ENCODE measurements at places on chromosomes 1 and 21. TPM values are rescaled to one million over a fixed set of nuclear protein-coding genes. Genes with fewer than 3 reads are reported as not detected.

Gene LORICRIN
- not detected for total RNA-seq

DNA sequence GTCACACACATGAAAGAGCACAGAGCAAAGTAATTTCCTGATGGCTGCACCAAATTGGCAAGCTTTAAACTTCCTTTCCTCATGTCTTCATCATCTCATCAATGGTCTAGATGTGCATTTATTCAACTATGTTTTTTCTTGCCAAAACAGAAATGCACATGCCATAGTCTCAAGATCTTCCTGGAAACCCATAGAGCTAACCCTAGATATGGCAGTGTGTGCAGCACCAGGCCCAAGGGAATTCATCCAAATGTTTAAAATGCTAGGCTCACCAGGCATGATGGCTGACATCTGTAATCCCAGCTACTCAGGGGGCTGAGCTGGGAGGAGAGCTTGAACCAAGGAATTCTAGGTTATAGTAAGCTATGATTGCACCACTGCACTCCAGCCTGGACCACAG lies 31.2 kb upstream of the PALMD start:
- no peak for DNase-seq

DNA sequence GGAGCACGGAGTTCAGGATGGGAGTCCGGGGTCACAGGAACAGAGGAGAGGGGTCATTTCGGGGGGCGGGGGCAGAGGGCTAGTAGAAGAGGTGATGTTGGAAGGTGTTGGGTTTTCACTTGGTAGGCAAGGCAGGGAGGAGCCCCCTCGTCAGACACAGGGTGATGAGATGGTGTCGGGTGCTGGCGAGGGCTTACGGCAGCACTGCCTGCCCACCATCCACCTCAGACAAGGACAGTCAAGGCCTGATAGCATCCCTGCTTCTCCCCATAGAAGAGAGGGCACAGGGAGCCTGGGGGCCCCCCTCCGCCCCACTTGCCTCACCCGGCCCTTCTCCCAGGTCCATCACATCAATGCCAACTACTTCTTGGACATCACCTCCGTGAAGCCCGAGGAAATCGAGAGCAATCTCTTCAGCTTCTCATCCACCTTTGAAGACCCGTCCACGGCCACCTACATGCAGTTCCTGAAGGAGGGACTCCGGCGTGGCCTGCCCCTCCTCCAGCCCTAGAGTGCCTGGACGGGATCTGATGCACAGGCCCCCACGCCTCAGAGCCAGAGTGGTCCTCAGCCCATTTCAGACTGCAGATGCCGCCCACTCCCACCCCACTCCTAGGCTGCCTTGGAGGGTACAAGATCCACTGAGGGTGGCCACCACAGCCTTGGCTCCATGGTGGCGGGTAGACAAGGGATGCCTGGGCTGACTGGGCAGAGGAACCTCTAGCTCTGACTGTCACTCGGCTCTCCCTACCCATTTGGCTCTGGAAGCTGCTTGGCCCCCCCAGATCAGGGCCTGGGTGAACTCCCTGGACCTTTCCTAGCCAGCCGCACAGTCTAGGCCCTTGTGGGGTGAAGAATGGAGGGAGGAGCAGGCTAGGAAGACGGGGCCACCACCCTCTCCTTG lies 4.3 kb upstream of the MTFR1L start:
- DNase-seq: no peak

Gene PBX1
- 138 TPM for total RNA-seq

DNA sequence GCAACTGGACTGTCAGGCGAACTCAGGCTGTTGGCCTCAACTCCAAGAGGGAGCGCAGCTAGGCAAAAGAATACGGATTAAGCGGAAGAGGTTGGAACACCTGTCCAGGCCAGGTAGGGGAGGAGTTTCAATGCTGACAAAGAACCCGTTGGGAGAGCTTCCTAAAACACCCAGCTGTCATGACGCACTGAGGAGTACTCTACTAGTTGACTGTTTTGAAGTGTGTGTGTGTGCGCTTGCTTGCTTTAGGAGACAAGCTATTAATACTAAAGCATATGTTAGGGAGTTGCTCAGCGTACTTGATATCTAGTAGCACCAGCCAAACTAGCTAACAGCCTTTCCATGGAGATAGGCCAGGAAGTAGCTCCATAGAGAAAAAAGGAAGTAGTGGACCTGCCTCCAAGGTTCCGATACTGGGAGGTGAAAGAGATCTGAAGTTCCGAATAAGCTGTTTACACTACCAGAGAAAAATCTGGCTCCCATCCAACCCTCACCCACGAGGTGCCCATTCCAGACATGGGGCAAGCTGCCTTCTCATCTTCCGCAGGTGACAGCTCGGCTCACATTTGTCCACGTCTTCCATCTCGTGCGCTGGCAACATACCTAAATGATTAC lies 974 bp upstream of the FNBP1L start:
- no peak for DNase-seq

DNA sequence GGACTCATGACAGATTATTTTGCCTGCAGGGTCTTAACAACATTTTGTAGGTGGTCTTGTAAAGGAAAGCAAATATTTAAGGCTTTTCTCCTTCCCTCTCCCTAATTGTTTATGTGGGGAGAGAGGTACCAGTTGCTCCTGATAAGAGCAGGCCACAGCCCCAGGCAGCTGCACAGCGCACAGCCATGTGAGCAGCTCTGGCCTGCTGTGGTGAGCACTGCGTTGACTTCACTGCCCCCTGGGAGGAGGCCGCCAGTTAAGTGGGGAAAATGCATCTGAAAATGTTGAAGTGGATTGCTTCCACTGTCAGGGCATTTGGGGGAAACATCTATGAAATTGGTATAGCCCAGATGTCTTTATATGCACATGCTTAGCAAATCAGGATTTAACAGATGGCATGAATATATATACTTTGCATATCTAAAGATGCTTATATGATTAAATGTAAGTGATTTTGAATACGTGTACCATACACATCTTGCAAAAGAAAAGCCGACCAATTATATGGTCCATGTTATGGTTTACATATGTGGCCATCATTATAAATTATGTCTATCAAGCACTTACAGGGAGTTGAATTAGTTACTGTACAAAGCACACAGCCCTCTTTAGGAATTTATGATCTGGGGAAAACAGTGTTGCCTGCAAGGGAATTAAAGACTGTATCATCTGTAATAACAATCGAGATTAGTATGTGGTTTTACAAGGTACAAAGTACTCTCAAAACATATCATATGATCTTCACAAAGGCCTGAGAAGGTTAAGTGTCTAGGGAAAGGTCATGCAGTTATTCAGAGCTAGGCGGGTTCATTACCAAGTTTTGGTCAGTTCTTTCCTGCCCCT lies 132.1 kb downstream of the RHOU start:
- DNase-seq: no peak

DNA sequence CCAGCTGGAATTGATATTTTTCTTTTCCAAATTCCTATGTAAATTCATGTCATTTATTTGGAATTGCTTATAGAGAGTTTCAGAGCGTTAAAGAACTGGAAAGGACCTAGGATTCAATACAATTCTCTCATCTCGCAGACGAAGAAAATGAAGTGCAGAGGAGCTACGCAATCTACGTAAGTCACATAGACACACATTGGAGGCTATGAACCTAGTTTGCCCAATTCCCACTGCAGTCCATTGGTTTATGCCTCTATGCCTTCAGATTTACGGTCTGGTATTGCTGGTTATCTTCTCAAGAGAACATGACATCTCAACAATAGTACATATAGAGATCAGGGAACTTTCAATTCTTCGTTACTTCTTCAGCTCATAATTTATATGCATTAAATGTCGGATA lies 971 bp upstream of the RNF2 start:
- DNase-seq: no peak

Gene BTG2
- total RNA-seq: 656 TPM

Gene CR1L
- total RNA-seq: not detected

GRCh38 chr21:14097881-14098499 lies 112.8 kb downstream of the LIPI start:
- peak; percentile 55 for DNase-seq

GRCh38 chr1:200767321-200767720 lies 28.6 kb downstream of the CAMSAP2 start:
- no peak for DNase-seq

- peak; percentile 87 for DNase-seq
Observed at GRCh38 chr21:36891692-36892091, 74.8 kb downstream of the HLCS start.

Gene TNFRSF14
- total RNA-seq: 49.2 TPM

- no peak for DNase-seq
Observed at GRCh38 chr1:173016419-173016818, 34.3 kb downstream of the TNFSF18 start.

DNA sequence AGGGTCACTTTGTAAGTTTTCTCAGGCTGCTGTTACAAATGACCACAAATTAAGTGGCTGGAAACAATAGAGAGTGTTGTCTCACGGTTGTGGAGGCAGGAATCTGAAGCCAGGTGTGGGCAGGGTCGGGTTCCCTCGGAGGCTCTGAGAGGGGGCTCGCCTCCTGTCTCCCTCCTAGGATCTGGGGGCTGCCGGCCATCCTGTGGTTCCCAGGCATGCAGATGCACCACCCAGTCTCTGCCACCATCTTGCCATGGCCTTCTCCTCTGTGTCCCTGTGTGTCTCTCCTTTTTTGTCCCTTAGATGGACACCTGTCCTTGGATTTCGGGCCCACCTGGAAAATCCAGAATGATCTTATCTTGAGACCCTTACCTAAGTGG lies 4.8 kb downstream of the TP73 start:
- no peak for DNase-seq

Gene PPP2R5A
- total RNA-seq: 63.5 TPM

DNA sequence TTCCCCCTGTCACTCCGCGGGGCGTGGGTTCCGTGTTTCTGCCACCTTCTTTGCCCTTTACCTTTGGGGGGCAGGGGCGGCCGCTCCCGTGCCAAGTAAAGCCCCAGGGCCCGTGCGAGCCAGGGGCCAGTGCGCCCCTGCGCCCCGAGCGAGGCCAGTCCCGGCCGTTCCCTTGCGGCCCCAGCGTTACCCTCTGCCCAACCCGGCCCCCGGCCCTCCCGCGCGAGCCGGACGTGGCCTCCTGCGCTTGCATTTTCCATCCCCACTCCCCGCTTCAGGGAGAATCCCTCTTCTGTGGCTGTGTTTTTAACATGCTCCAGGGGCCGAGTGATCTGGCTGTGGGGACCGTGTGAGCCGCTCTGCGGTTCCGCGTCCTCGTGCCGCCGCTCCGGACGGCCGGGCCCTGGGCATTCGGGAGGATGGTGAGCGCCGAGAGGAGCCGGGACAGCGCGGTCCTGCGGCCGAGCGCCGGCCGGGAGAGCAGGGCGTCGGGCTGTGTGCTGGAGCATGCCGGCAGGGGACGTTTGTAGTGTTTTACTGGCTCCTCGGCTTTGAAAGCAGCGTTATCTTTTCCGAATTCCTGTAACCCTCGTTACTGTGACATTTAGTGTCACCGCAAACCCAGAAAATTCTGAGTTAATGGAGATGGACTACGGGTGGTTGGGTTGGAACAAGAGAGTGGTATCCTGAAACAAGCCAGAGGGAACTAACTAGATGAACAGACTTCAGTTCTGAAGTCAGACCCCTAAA lies 1.0 kb downstream of the GALNT2 start:
- no peak for DNase-seq

DNA sequence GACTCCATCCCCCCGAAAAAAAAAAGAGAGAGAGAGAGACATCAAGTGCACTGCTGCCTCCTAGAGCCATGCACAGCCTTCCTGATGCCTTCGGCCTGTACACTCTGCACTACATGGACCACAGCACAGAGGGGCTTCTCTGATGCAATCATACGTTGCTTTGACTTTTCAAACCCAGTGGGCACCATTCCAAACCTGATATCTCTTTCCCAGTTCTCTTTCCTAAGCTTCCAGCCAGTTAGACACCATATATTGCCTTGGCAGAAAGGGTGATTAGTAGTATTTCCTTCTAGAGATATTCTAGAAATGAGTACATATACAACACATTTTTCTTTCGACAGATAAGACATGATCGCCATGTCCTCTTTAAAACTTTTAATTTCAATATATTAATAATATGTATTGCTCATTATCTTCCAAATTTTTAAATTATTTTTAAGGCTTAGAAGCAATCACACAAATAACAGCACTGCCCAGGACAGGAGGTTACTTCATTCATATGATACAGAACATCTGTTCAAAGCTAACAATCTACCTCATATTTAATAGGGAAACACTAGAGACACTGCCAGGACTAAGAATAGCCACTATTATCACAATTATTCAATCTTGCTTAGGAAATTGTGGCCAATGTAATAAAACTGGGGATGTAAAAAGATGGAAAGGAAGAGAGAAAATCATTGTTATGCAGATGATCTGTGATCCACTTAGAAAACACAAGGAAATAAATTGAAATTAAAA lies 9.9 kb downstream of the CLCA1 start:
- no peak for DNase-seq

DNA sequence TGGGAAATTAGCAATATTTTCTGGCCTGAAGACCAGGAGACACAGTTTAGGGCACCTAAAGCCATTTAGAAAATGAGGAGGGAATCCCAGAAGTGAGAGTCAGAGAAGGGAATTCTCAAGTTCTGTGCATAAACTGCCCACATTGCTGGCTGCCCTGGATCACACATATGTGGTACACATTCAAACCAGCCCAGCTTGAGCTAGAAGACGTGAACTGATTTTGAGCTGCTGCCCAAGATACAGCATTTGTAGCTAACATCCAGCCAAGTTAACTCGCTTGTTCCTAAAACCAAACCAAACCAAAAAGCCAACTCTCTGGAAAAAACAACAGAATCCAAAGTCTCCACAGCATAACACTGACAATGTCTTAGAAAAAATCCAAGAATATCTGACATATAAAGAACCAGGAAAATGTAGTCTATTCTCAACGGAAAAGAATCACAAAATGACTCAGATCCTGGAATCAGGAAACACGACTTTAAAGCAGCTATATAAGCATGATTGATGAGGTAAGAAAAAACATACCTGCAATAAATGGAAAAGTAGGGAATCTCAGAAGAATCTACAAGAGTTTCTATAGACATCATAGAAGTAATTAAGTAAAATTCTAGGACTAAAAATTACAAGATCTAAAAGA lies 18.2 kb upstream of the QSOX1 start:
- DNase-seq: no peak

DNA sequence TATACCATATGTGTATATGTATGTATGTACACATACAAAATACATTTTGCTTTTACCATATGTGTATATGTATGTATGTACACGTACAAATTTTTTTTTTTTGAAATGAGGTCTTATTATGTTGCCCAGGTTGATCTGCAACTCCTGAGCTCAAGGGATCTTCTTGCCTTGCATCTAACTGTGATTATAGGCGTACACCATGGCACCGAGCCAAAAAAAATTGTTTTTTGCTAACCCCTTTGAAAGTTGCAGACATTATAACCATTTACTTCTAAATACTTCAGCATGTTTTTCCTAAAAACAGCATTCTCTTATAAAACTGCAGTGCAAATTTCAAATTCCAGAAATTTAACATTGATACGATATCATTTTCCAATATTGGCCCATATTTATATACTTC lies 147.0 kb downstream of the POU2F1 start:
- no peak for DNase-seq

Gene HEYL
- 5.6 TPM for total RNA-seq

GRCh38 chr1:199747984-199748383 lies 279.5 kb upstream of the NR5A2 start:
- no peak for DNase-seq

Gene CFHR1
- not detected for total RNA-seq

Gene GNL2
- 36.4 TPM for total RNA-seq

Gene MMP23B
- total RNA-seq: 3.2 TPM

GRCh38 chr1:177310326-177310725 lies 139.6 kb downstream of the BRINP2 start:
- no peak for DNase-seq

Measured in esophagus muscularis mucosa (tissue), 4 donors.